ENCODE measurements at places on chromosomes 6 and 20. TPM values are rescaled to one million over a fixed set of nuclear protein-coding genes. Genes with fewer than 3 reads are reported as not detected.

- no peak overlapping the region for H3K4me3 ChIP-seq
- no peak for DNase-seq
- no peaks in the 10 kb centered on the region for H3K4me1 ChIP-seq
- H3K27ac ChIP-seq = no peak overlapping the region
- no peaks in the 10 kb centered on the region for H3K27me3 ChIP-seq
- H3K36me3 ChIP-seq = no peaks in the 10 kb centered on the region
Observed at GRCh38 chr6:14889611-14890593, 356.0 kb upstream of the JARID2 start.

DNA sequence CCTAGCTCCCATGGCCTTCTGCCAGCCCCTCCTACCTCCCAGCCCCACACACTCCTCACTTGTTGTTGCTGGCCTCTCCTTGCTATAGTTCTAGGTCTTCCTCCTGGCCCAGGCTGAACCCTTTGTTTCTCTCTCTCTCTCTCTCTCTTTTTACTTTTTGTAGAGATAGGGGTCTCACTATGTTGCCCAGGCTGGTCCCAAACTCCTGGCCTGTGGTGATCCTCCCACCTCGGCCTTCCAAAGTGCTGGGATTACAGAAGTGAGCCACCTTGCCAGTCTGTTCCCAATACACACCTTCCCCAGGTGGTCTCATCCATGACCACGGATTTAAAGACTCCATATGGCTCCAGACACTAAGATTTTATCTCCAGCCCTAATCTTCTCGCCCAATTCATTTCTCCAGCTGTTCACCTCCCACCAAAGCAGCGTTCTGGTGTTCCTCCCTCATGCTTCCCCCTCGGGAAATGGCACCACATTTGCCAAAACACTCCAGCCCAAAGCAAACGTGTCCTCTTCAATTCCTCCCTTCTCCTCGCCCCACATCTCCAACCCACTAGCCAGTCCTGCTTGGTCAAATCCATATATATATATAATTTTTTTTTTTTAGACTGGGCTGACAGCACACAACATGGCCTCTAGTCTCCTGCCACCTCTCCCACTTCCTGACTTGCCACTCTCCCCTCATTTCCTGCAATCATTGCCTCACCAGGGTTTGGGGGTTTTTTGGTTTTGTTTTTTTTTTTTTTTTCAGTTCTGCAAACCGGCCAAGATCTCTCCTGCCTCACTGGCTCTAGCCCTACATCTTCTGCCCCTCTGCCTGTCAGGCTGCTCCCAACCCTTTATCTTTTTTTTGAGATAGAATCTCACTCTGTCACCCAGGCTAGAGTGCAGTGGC, 104.4 kb downstream of the NCR2 start:
- H3K36me3 ChIP-seq = no peaks in the 10 kb centered on the region
- no peak overlapping the region for H3K27ac ChIP-seq
- no peak overlapping the region for H3K4me3 ChIP-seq
- peaks cover 39% of the 10 kb centered on the region for H3K4me1 ChIP-seq
- no peak for DNase-seq
- peaks cover 4% of the 10 kb centered on the region for H3K27me3 ChIP-seq

DNA sequence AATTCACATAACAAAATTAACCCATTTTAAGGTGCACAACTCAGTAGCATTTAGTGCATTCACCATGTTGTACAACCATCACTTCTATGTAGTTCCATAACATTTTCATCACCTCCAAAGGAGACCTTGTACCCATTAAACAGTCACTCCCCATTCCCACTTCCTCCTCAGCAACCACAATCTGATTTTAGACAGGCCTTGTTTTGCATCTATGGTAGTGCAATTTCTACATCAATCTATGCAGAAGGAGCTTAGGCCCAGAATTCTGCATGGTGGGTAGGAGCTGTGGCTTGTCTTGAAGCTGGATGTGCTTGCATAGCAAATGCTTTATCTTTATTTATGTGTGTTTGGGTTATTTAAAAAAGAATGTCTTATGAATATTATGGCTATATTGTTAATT, 13.5 kb upstream of the HLA-DQA1 start:
- no peaks in the 10 kb centered on the region for H3K36me3 ChIP-seq
- no peak overlapping the region for H3K4me3 ChIP-seq
- peak overlapping the region; percentile 16 for H3K27ac ChIP-seq
- DNase-seq = no peak
- H3K27me3 ChIP-seq = no peaks in the 10 kb centered on the region

- H3K27me3 ChIP-seq = no peaks in the 10 kb centered on the region
- H3K36me3 ChIP-seq = no peaks in the 10 kb centered on the region
- H3K27ac ChIP-seq = peak overlapping the region; percentile 76
- peak overlapping the region; percentile 63 for H3K4me3 ChIP-seq
Observed at GRCh38 chr20:32762754-32763201, 593 bp downstream of the DNMT3B start.

DNA sequence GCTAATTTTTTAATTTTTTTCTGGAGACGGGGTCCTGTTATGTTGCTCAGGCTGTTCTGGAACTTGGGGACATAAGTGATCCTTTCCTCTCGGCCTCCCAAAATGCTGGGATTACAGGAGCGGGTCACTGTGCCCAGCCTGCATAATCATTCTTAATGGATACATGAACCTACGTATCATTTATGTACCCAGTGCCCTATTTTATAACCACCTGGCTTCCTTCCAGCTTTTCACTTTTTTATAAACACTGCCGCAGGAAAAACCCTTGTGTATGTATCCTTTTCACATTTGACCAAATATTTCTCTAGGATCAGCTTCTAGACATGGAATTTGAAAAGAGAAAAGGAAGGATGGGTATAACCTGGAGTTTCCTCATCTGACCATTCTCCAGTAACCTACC, 85.6 kb upstream of the RIN2 start:
- H3K4me3 ChIP-seq = no peak overlapping the region
- no peaks in the 10 kb centered on the region for H3K4me1 ChIP-seq
- H3K27ac ChIP-seq = no peak overlapping the region
- no peaks in the 10 kb centered on the region for H3K36me3 ChIP-seq

- peak overlapping the region; percentile 70 for H3K27ac ChIP-seq
- H3K36me3 ChIP-seq = no peaks in the 10 kb centered on the region
- peak overlapping the region; percentile 8 for H3K4me3 ChIP-seq
Observed at GRCh38 chr6:32622545-32623401, 14.4 kb upstream of the HLA-DQA1 start.

DNA sequence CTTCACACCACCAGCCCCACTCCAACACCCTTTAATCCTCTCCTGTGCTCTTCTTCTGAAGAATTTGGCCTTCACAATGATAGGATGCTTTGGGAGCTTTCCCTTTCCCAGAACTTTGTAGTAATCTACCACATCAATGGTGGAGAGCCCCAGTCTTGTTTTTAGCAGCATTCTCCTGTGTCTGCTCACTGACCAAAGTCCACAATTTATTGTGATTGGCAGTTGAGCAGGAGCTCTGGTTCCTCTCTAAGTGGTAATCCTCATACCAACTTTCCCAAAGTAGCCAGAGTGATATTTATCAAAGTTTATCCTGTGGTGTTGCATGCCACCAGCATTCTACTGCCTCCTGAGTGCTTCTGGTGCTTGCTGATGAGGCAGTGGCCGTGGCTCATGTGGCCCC, 29.0 kb upstream of the OPN5 start:
- no peaks in the 10 kb centered on the region for H3K36me3 ChIP-seq
- H3K4me3 ChIP-seq = no peak overlapping the region
- H3K4me1 ChIP-seq = no peaks in the 10 kb centered on the region
- no peak overlapping the region for H3K27ac ChIP-seq
- H3K27me3 ChIP-seq = no peaks in the 10 kb centered on the region

DNA sequence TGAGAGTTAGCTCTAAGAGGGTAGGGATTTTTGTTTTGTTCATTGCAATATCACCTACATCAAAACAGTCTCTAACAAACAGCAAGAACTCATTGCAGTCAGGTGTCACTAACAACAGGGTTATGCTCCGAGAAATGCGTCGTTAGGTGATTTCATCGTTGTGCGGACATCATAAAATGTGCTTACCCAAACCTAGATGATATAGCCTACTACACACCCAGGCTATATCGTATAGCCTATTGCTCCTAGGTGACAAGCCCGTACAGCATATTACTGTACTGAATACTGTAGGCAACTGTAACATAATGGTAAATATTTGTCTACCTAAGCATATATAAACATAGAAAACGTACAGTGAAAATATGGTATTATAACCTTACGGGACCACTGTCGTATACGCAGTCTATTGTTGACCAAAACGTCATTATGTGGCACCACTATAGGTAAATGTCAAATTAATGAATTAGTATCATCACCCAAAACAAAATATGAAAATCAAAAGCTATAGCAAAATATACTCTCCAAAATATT, 49.9 kb upstream of the TAB2 start:
- DNase-seq = no peak
- no peaks in the 10 kb centered on the region for H3K36me3 ChIP-seq
- H3K27ac ChIP-seq = no peak overlapping the region
- no peak overlapping the region for H3K4me3 ChIP-seq
- H3K27me3 ChIP-seq = no peaks in the 10 kb centered on the region

GRCh38 chr20:56676679-56677078, 47.6 kb downstream of the TFAP2C start:
- no peak overlapping the region for H3K4me3 ChIP-seq
- no peaks in the 10 kb centered on the region for H3K27me3 ChIP-seq
- no peak for DNase-seq

GRCh38 chr20:48639899-48640298, 187.9 kb downstream of the PREX1 start:
- no peaks in the 10 kb centered on the region for H3K27me3 ChIP-seq
- no peak overlapping the region for H3K4me3 ChIP-seq
- H3K27ac ChIP-seq = no peak overlapping the region
- H3K36me3 ChIP-seq = peaks cover 41% of the 10 kb centered on the region
- no peaks in the 10 kb centered on the region for H3K4me1 ChIP-seq

- no peak for DNase-seq
- peaks cover 4% of the 10 kb centered on the region for H3K4me1 ChIP-seq
- no peaks in the 10 kb centered on the region for H3K27me3 ChIP-seq
- H3K27ac ChIP-seq = no peak overlapping the region
- H3K36me3 ChIP-seq = no peaks in the 10 kb centered on the region
Observed at GRCh38 chr20:49987868-49988690, 5.3 kb downstream of the SNAI1 start.

- H3K27ac ChIP-seq = no peak overlapping the region
- H3K4me3 ChIP-seq = no peak overlapping the region
- DNase-seq = no peak
- H3K4me1 ChIP-seq = no peaks in the 10 kb centered on the region
- no peaks in the 10 kb centered on the region for H3K36me3 ChIP-seq
Observed at GRCh38 chr6:112806163-112806865, 459.2 kb downstream of the RFPL4B start.

DNA sequence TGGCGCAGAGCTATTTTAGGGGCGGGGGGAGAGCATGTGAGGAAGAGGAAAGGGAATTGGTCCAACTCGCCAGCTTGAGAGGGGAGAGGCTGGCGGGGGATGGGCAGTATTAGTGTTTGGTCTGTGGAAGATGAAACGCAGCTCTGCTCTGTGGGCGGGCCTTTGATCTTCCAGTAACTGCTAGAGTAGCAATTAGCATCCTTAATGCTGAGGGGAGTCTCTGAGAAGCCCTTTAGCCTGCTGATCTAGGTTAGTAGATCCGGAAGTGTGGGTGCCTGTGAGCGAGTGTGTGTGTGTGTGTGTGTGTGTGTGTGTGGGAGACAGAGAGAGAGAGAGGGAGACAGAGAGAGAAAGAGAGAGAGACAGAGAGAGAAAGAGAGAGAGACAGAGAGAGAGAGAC, 117.2 kb upstream of the BACH2 start:
- DNase-seq = peak; percentile 50
- H3K4me1 ChIP-seq = peaks cover 33% of the 10 kb centered on the region
- H3K27me3 ChIP-seq = no peaks in the 10 kb centered on the region
- H3K36me3 ChIP-seq = no peaks in the 10 kb centered on the region
- peak overlapping the region; percentile 10 for H3K4me3 ChIP-seq

GRCh38 chr6:168050225-168050880, 28.7 kb downstream of the FRMD1 start:
- H3K4me3 ChIP-seq = no peak overlapping the region
- no peak for DNase-seq

GRCh38 chr20:39468703-39469102, 506.6 kb downstream of the DHX35 start:
- DNase-seq = no peak
- H3K27ac ChIP-seq = no peak overlapping the region
- H3K36me3 ChIP-seq = no peaks in the 10 kb centered on the region
- H3K4me1 ChIP-seq = no peaks in the 10 kb centered on the region
- H3K4me3 ChIP-seq = no peak overlapping the region

GRCh38 chr6:7637533-7637932, 47.5 kb downstream of the SNRNP48 start:
- no peak for DNase-seq
- no peaks in the 10 kb centered on the region for H3K27me3 ChIP-seq
- H3K4me1 ChIP-seq = no peaks in the 10 kb centered on the region
- no peak overlapping the region for H3K27ac ChIP-seq

- peaks cover 36% of the 10 kb centered on the region for H3K4me1 ChIP-seq
- DNase-seq = no peak
- no peak overlapping the region for H3K4me3 ChIP-seq
- no peak overlapping the region for H3K27ac ChIP-seq
Observed at GRCh38 chr20:32549842-32550241, 35.3 kb downstream of the NOL4L start.

DNA sequence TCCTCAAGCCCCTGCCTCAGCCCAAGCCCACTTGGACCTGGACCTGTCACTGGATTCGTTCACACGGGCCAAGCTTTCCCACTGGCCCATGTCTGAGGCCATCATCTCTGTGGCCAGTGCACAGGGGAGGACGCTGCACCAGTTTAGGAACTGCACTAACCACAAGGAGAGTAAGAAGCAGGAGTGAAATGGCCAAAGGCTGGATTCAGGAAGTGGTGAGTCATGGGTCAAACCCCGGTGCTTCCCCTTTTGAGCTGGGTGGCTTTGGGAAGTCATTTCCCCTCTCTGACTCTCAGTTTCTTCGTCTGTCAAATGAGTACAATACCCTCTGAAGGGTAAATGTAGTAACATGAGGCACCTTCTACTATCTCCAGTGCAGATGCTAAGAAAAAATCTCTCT, 87.9 kb downstream of the CD40 start:
- no peaks in the 10 kb centered on the region for H3K36me3 ChIP-seq
- H3K27ac ChIP-seq = no peak overlapping the region
- no peak overlapping the region for H3K4me3 ChIP-seq
- peaks cover 20% of the 10 kb centered on the region for H3K4me1 ChIP-seq
- DNase-seq = no peak

- no peaks in the 10 kb centered on the region for H3K27me3 ChIP-seq
- no peak for DNase-seq
- no peaks in the 10 kb centered on the region for H3K4me1 ChIP-seq
Observed at GRCh38 chr20:4136967-4137334, 121.6 kb upstream of the RNF24 start.

DNA sequence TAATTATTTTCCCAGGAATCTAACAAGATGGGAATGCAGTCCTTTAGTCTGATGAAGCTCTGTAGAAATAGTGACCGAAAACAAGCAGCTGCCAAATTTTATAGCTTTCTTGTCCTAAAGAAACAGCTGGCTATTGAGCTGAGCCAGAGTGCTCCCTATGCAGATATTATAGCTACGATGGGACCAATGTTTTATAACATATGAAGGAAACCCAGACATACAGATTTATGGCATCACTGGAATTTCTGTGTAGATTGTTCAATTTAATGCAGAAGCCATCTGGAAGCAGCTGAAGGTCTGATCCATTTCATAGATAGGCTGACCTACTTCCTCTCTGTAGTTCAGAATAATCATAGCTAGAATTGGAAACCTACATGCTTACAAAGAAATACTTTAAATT, 11.8 kb upstream of the SNPH start:
- H3K4me3 ChIP-seq = no peak overlapping the region
- no peak overlapping the region for H3K27ac ChIP-seq
- no peaks in the 10 kb centered on the region for H3K36me3 ChIP-seq
- H3K27me3 ChIP-seq = peaks cover 5% of the 10 kb centered on the region
- H3K4me1 ChIP-seq = peaks cover 8% of the 10 kb centered on the region
- DNase-seq = no peak

Gene HDGFL1
- not detected for polyA plus RNA-seq

Gene BMP2
- polyA plus RNA-seq = not detected

Gene TGM3
- not detected for polyA plus RNA-seq

Gene SDHAF4
- 7.9 TPM for polyA plus RNA-seq

Gene RAD21L1
- polyA plus RNA-seq = not detected

Gene ASIP
- not detected for polyA plus RNA-seq

Gene KHDC1L
- polyA plus RNA-seq = not detected

Gene IRF4
- polyA plus RNA-seq = 3.4 TPM
